Esophagus squamous epithelium (tissue), 5 donors: ENCODE measurements at places on chromosomes 3 and 15. TPM values are rescaled to one million over a fixed set of nuclear protein-coding genes. Genes with fewer than 3 reads are reported as not detected.

DNA sequence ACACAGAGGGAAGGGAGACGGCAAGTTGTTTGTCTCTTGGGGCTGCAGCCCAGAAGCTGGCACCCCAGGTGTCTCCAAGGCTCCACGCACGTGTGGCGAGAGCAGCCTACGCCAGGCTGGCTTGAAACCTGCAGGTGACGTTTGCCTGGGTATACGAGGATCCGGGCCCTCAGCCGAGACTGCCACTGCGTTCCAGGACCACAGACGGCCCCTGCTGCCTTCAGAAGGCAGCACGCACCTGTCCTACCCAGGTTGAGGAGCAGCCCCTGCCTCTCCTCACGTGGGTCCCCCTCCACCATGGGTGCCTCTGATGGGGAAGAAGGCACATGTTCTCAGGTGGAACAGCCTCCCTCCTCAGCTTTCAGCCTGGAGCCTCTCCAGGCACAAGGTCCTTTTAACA lies 75.3 kb upstream of the PRR20G start:
- DNase-seq, result no peak
- H3K27ac ChIP-seq, result no peak overlapping the region
- no peak overlapping the region for H3K4me3 ChIP-seq
- H3K36me3 ChIP-seq, result no peaks in the 10 kb centered on the region

The CCRL2 gene
- total RNA-seq, result not detected

The TFRC gene
- total RNA-seq, result 149 TPM

DNA sequence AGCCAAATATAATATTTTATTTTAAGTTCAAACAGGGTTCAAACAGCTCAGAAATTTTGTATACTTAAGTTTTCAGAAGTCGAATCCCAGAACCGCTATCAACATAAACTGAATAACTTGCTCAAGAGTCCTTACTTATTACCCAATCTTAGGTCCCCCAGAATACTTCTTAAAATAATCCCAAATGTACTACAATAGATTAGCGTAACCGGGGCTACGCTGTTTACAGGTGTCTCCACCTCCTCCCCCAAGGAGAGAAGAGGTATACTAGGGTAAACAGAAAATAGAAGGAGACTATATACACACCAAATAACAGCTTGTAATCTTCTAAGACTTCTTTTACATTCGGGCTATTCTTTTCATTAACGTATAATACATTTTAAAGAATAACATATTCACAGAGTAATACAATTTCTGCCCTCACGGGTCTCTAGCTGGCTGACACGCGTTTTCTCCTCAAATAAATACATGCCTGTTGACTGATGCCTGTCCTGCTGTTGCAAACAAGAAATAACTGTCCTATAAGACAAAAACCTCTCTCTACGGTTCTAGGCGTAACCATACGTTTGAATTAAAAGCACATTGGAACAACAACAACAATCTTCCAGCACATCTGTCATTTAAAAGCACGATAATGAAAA lies 1.3 kb downstream of the DENND4A start:
- H3K27me3 ChIP-seq, result no peaks in the 10 kb centered on the region
- H3K36me3 ChIP-seq, result no peaks in the 10 kb centered on the region
- peaks cover 16% of the 10 kb centered on the region for H3K4me1 ChIP-seq
- no peak for DNase-seq

DNA sequence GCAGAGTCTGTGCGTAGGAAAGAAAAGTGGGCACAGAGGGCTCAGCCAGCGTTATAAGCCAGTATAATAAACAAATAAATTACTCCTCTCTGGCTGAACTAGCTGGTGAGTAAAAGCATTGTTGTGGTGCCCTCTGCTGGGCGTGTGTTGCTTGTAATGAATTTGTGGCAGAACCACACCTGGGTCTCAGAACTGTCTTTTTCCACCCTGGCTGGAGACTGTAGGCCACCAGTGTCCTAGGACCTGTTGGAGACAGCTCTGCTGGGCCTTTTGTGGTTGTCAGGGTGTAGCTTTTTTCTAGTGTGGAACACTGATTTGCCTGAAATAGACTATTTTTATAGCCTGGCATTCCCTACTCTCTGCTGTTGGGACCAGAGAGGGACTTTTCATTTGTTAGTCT lies 130.5 kb upstream of the EIF1B start:
- no peaks in the 10 kb centered on the region for H3K27me3 ChIP-seq
- no peaks in the 10 kb centered on the region for H3K36me3 ChIP-seq
- H3K4me3 ChIP-seq, result no peak overlapping the region
- H3K4me1 ChIP-seq, result no peaks in the 10 kb centered on the region
- H3K27ac ChIP-seq, result no peak overlapping the region

DNA sequence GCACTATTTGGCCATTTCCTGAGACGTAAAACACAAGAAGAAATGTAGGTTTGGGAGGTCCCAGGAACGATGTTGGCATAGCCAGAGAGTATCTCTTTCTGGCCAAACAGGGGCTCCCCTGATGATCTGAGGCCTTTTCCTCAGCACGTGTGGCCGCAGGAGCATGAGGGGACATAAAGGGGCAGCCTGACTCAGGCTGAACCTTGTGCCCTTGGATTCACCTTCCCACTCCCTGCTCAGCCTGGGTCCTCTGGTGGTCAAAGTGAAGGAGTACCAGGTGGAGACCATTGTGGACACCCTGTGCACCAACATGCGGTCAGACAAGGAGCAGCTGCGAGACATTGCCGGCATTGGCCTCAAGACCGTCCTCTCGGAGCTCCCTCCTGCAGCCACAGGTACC lies 10.6 kb downstream of the CAND2 start:
- no peak for DNase-seq
- H3K4me3 ChIP-seq, result no peak overlapping the region
- H3K4me1 ChIP-seq, result peaks cover 22% of the 10 kb centered on the region
- H3K36me3 ChIP-seq, result no peaks in the 10 kb centered on the region

GRCh38 chr3:177574222-177574856 lies 377.1 kb upstream of the TBL1XR1 start:
- H3K4me3 ChIP-seq, result no peak overlapping the region
- DNase-seq, result no peak
- peak overlapping the region; percentile 19 for H3K27ac ChIP-seq
- H3K4me1 ChIP-seq, result peaks cover 6% of the 10 kb centered on the region
- H3K27me3 ChIP-seq, result no peaks in the 10 kb centered on the region
- no peaks in the 10 kb centered on the region for H3K36me3 ChIP-seq

DNA sequence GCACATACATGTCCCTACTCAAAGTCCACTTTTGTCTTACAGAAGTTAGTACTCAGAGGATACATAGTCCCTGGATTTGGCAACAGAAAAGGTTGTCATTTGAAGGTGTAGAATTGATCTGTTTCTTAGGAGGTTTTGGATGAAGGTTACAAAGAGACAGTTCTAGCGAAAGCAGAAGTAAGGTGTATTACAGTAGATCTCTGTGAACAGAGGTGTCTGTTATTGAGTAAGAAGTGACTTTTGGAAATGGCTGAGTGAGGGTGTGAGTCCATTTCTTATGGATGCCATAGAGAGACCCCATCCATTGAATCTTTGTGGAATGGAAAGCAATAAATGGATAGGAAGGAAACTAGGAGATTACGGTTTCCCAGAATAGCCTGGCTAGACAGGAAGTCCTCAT lies 5.6 kb downstream of the ZNF662 start:
- peaks cover 7% of the 10 kb centered on the region for H3K36me3 ChIP-seq
- no peaks in the 10 kb centered on the region for H3K27me3 ChIP-seq
- H3K27ac ChIP-seq, result no peak overlapping the region
- H3K4me3 ChIP-seq, result no peak overlapping the region
- DNase-seq, result no peak

GRCh38 chr15:97929456-97930229 lies 30.9 kb upstream of the ARRDC4 start:
- H3K27me3 ChIP-seq, result no peaks in the 10 kb centered on the region
- no peak overlapping the region for H3K4me3 ChIP-seq
- no peaks in the 10 kb centered on the region for H3K4me1 ChIP-seq
- H3K27ac ChIP-seq, result no peak overlapping the region

DNA sequence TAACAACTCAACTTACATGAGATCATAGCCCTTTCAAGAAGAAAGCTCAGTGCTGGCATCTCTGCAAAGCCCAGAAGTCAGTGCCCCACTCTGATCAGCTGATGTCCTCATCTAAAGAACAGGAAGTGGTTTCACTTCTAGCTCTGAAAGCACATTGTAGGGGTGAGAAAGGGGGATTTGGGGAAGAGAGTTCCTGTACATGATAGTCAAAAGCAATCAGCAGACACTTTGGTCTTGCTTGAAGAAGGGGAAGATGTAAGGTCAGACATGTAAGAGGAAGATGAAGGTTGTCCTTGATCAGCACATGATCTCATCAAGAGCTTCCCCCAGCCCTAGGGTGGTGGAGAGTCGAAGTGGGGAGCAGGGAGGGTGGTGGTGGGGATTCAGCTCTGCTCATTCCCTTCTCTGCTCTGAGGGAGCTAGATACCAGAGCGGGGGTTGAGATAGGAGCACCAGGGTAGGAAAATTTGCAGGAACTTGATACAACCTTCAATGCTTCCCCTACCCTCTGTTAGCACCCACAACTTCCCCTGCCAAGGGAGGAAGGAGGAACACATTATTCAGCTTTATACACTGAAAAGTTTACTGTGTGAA lies 76.4 kb upstream of the ETV5 start:
- H3K36me3 ChIP-seq, result no peaks in the 10 kb centered on the region
- H3K27ac ChIP-seq, result no peak overlapping the region
- H3K4me3 ChIP-seq, result no peak overlapping the region

The SCAMP5 gene
- 2.0 TPM for total RNA-seq

- H3K36me3 ChIP-seq, result no peaks in the 10 kb centered on the region
- peak within 1 kb of the TSS; percentile 76 for H3K4me3 ChIP-seq
- peaks cover 4% of the 10 kb centered on the region for H3K4me1 ChIP-seq
- peak within 1 kb of the TSS; percentile 98 for H3K27ac ChIP-seq
- no peak for DNase-seq
Measured at GRCh38 chr15:29822100-29822683, at the start of gene TJP1. TJP1 (minus strand) TSS chr15:29822468; CDS start chr15:29822028, 440 bp downstream.

The CTXN2 gene
- total RNA-seq, result not detected
